ENCODE measurements at places on chromosomes 7 and 10.

DNA sequence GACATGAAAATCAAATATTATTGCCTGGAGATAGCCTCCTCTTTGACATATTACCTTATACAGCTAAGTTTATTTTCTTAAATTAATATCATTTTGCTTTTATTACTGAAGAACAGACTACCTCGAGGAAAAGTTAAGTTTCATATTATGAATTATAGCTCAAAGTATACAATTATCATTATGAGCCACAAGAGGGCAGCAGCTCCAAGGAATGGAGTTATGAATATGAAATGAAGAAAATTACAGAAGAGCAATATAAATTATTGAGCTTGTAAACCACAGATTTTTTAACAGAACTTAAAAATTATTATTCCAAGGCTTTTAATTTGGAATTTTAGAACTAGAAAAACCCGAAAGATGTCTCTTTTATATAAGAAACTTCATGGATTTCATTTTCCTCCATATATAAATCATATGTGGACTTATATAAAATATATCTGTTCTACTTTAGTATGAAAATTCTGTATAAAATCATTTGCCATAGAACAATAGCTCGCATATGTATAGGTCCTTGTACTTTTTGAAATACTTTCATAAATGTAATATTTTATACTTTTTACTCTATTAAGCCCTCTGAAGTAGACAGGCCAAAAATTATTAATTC, 40.1 kb downstream of the IQUB start:
- ATAC-seq = no peak

DNA sequence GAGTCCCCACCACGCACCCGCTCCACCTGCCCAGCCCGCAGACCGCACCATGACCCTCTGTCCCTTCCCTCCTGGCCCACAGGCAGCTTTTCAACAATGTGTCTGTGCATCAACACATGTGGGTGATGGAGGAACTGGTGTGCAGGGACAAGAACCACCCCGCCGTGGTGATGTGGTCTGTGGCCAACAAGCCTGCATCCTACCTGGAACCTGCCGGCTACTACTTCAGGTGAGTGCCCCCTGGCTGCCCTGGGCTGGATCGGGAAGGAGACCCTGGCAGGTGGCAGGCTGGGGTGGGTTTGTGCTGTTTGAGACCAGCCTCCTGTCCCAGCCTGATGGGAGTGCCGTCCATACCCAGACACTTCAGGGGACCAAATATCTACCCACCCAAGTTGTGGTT, 69.6 kb downstream of the ZNF727 start:
- no peak for ATAC-seq

DNA sequence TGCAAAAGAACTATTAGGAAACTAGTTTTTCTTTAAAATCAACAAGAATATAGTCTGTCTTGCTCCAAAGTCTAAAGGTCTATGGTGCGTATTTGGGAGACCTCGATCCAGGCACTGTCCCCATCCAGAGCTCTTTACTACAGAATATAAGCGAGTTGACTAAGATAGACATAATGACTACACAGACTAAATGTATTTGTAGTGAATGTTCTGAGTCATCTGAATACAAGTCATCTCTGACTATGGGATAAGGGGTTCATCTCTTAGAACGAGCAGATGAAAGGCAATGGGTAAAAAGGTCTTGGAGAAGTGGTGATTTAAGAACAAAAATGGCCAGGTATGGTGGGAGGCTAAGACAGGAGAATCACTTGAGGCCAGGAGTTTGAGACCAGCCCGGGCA, 136.0 kb upstream of the RSU1 start:
- no peak for ATAC-seq

DNA sequence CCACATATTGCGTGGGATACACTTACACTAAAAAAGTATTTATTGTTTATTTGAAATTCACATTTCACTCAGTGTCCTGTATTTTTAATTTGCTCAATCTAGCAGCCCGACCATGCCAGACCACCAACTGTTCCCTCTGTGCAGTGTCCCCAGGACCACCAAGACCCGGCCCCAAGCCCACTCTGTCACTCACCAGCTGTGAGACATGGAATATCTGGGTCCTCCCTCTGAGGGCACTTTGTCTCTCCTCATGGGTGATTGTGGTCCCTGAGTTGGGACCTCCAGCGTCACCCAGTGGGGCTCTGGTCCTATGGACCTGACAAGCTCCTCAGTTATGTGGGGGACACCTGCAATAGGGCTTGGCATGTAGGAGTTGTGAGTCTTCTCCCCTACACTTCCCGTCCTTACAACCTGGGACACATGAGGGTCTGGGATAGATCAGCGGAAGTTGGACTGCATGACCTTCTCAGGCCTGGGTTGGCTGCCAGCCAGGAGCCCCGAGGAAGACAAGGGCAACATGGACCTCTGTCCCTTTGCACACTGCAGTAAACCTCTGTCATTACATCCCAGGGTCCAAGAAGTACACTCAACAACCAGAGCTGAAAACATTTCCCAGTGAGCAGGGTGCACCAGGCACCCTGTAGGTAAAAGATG, 12.1 kb downstream of the C10orf71 start:
- no peak for ATAC-seq

GRCh38 chr7:147774461-147774860, 816.1 kb upstream of the C7orf33 start:
- no peak for ATAC-seq

GRCh38 chr10:113225364-113225763, 275.3 kb downstream of the TCF7L2 start:
- ATAC-seq = no peak

DNA sequence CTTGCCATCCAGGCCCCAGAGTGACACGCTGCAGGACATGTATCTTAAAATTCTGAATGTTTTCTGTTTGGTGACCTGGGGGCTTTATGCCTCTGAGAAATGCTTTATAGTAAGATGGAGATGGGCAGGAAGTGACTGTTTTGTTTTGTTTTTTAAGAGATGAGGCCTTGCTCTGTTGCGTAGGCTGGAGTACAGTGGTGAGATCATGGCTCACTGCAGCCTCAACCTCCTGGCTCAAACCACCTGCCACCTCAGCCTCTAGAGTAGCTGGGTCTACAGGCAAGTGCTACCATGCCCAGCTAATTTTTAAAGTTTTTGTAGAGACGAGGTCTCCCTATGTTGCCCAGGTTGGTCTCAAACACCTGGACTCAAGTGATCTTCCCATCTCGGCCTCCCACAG, 20.6 kb downstream of the ZNF777 start:
- ATAC-seq = no peak

DNA sequence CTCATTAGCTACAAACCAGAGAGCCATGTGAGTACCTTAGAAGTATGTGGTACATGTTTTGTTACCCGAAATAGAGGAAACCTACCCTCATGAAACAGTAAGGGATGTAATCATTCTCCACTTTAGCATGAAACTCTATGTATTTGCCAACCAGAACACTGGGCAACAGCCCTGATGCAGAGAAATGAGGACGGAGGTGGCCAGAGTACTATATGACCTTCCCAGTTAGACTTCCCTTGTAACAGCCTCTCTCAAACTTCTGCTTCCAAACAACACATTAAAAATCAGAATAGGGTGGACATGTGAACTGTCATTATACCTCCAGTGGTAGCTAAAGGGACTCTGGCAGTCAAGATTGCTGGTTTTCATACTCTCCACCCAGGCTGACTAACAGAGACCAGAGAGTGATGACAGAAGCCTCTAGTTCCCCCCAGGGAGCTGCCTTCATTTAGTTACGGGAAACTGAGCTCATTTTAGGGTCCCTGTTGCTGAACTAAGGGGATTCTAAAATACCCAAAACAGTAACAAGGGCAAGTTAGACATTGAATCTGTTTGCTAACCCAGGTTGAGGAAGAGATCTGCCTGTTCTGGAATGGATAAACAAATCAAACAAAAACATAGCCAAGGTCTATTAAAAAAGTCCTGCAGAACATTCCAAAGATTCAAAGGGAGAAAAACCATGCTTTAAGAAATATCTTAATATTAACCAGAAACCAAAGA, 83.1 kb downstream of the VPS41 start:
- ATAC-seq = no peak

- peak; percentile 57 for ATAC-seq
Observed at GRCh38 chr7:91850455-91850854, 30.0 kb downstream of the MTERF1 start.

GRCh38 chr10:89115876-89116627, 91.1 kb downstream of the CH25H start:
- ATAC-seq = peak; percentile 59

DNA sequence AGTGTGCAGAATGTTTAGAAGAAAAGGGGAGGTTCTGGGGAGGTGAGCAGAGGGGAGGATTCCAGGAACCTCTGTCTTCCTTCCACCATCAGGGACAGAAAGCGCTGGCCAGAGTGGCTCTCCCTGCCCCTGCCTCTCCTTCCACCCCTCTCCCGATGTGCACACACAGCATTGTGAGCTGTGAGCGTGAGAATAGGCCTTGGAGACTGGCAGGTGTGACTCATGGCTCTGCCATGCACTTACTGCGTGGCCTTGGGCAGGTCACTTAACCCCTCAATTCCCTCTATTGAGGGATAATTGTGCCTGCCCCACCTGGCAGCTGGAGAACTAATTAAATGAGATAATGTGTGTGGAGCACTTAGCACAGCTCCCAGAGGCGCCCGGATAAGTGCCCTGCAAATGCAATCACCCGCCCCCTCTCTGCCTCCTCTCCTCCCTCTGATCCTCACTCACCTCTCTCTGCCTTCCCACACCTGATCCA, 115.4 kb downstream of the ZMIZ1 start:
- peak; percentile 83 for ATAC-seq

DNA sequence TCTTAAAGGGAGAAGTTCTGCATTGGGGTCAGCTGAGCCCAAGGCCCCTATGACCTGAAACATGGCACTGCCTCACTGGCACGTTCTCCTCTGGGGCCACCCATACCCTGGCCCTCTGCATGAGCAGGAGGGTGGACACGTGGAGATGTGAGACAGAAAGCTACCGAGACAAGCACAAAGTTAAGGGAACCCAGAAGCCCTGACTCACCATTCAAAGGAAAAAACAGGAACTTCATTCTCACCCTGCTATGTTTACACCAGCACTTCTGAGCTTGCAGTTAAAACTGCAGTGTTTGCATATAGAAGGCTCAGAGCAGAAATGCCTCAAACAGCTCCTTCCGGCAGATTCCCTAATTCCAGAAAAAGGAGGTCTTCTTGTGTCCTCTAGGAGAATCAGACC, 41.7 kb downstream of the DENND11 start:
- ATAC-seq = peak; percentile 39

DNA sequence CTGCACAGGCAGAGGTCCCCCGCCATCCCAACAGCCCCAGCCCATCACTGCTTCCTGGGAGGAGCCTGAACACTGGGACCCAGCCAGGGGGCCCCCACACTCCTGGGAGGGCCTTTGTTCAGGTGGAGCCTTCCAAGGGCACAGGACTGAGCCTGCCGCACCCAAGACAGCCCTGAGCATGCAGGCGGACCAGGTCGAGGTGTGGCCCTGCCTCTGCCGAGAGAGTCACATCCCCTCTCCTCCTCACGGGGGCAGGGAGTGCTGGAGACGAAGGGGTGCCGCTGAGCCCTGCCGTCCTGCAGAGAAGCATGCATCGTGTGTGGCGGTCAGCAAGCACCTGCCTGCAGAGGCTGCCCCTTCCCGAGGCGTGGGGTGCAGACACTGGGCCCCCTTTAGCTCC, 7.3 kb upstream of the MAFK start:
- ATAC-seq = peak; percentile 88

GRCh38 chr7:29113384-29114102, 32.8 kb downstream of the CPVL start:
- peak; percentile 88 for ATAC-seq

DNA sequence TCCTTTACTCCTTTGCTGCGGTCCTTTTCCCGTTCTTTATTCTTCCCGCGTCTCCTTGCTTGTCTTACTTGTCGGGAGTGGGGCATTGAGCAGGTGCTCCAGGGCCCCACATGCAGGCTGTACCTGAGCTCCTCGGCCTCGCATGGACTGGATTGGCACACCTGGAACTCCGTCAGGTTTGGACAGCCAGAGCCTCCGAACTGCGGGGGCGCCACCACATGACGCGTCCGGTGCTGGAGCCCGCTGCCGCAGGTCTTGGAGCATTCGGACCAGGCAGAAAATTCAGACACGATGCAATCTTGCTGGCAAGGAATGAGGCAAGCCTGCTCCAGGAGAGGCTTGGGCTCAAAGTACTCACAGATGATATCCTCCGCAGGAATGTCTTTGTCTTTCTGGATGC, 195.7 kb downstream of the THSD7A start:
- ATAC-seq = no peak

DNA sequence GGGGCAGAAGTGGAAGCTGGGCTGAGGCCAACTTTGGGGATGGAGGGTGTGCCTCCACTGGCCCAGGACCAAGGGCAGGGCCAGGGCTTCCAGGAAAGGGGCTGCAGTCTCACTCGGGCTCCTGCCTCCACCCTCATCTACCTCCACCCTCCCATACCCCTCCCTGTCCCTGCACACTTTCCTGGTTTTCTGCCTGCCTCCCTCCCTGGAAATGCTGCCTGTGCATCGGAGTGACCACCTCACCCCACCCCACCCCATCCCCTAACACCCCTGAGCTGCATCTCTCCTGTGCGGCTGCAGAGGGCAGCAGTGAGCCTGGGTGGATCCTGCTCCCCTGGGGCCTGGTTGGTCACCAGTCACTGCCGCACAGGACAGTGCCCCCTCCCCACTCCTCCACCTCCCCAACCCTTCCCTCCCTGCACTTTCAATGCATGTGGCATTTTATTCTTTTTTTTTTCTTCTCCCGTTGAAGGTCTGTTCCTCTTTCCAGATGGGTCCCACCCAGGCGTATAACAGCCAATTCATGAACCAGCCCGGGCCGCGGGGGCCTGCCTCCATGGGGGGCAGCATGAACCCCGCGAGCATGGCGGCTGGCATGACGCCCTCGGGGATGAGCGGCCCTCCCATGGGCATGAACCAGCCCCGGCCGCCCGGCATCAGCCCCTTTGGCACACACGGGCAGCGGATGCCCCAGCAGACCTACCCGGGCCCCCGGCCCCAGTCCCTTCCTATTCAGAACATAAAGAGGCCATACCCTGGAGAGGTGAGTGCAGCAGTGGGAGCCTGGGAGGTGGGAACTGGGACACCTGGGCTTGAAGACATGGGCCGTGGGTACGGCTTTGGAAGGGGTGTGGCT, 54.1 kb upstream of the PPIF start:
- peak; percentile 27 for ATAC-seq

- ATAC-seq = no peak
Observed at GRCh38 chr10:124194199-124194824, 100.9 kb upstream of the CHST15 start.

GRCh38 chr10:128324058-128324827, 198.0 kb upstream of the MKI67 start:
- ATAC-seq = no peak

- no peak for ATAC-seq
Observed at GRCh38 chr10:124566222-124566888, 104.7 kb downstream of the LHPP start.

All from esophagus mucosa (tissue), 1 donor.